ENCODE measurements at places on chromosomes 6 and 20.

GRCh38 chr6:5367510-5367909, 106.2 kb downstream of the FARS2 start:
- no peak for DNase-seq

- DNase-seq = no peak
Observed at GRCh38 chr20:60250251-60250650, 292.0 kb downstream of the CDH26 start.

- DNase-seq = no peak
Observed at GRCh38 chr20:32387252-32387651, 29.1 kb downstream of the ASXL1 start.

DNA sequence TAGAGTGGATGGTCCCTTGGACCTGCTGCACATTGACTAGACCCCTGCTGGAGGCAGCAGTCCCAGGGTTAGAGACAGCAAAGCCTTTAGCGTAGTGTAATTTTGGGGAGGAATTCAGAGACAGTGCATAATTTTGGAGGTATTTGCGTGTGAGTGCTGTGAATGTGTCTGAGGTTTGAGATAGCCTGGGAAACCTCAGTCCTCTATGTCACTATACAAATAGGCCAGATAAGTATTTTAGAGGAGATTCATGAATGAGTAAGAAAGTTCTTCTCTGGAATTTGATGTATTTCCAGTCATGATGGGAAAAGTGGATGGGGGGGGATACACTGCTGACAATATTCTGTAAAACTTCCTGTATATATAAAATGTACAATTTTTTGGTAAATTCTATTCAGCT, 25.8 kb upstream of the MTRF1L start:
- DNase-seq = no peak

DNA sequence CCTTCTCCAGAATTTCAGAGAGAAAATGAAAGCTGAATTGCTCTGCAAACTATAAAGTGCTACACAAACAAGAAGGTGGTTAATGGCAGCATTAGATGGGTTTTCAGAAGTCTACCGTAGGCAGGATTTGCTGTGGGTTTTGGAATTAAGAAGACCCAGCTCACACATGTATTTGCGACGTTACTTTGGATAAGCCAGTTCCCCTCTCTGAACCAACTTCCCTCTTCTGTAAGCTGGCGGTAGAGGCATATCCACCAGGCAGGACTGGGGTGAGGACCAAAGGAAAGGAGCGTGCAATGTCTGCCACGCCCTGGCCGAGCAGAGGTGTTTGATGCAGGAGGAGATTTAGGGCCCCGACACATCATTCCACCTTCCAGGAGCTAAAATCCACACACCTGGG, 6.9 kb downstream of the RSPO4 start:
- no peak for DNase-seq

- DNase-seq = no peak
Observed at GRCh38 chr6:131954775-131955107, 3.6 kb upstream of the CCN2 start.

DNA sequence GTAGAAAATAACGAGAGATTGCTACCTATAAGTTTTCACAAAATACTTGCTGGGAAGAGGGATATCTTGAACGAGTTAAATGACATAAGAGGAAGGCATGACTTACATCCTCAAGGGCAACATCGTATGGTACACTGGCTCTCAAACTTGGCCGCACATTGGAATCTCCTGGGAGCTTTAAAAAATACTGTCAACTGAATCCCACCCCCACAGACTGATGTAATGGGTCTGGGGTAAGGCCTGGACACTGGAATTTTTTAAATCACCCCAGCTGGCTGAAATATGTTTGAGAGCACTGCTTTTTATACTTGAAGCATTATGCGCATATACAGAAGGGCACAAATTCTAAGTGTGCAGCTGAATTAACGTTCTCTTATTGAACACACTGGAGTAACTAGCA, 8.0 kb upstream of the TSHZ2 start:
- no peak for DNase-seq

DNA sequence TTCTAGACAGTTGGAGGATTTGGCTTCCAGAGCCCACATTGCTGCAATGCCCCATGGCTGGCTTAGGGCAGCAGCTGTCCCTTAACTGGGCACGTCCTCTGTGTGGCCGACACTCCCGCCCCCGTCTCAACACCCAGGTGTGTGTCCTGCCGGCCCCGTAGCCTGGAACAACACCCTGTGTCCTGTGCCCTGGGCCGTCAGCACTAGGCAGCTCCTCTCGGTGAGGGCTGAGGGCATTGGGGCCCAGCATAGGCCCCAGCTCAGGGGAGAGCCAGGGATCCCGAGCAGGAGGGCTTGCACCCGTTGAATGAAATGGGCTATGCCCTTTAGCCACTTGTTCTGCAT, 121.0 kb downstream of the CDH4 start:
- no peak for DNase-seq

GRCh38 chr20:50559149-50559548, 49.0 kb downstream of the PTPN1 start:
- no peak for DNase-seq

Data from SK-N-MC (cell line).